ENCODE measurements at places on chromosomes 2 and 18. TPM values are rescaled to one million over a fixed set of nuclear protein-coding genes. Genes with fewer than 3 reads are reported as not detected.

- DNase-seq = no peak
Measured at GRCh38 chr2:236012155-236012554, 156.0 kb downstream of the GBX2 start.

GRCh38 chr2:133768256-133768655 is 200.0 kb upstream of the NCKAP5 start:
- DNase-seq = no peak

- DNase-seq = no peak
Measured at GRCh38 chr2:164622338-164623106, 1.2 kb upstream of the GRB14 start.

- DNase-seq = no peak
Measured at GRCh38 chr18:55442561-55442960, 145.4 kb downstream of the TCF4 start.

DNA sequence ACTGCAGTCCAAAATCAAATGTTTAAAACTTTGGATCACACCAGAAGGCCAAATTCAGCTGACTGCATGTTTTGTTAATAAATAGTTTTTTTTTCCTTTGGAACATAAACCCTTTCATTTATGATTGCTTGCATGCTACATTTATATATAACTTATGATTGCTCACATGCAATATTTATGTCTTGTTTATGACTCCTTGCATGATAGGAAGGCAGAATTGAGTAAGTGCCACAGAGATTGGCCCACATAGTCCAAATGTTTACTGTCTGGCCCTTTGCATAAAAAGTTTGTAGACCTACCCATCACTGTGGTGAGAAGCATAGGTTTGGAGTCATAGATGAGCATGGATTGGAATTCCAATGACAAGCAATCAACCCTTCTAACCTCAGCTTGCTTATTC is 30.8 kb downstream of the WDFY1 start:
- DNase-seq = no peak

DNA sequence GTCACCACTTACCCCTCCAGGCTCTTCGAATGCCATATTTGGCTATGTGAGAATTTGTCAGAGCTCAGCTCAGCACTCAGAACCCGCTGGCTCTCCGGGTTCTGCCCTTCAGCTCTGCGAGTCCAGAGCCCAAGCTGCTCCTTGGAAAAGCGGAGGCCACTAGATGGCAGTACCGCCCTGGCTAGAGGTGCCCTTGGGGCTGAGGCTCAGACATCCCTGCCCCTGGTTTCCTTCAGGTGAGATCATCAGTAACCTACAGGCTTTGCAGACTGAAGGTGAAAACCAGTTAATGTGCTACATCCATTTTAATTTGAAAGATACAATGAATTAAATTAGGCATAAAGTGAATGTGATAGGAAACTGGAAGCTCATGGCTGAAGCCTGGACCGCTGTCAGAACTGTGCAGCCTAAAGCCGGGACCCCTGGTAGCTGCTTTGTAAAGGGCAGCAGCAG is 285.6 kb downstream of the AGAP1 start:
- DNase-seq = peak; percentile 77

DNA sequence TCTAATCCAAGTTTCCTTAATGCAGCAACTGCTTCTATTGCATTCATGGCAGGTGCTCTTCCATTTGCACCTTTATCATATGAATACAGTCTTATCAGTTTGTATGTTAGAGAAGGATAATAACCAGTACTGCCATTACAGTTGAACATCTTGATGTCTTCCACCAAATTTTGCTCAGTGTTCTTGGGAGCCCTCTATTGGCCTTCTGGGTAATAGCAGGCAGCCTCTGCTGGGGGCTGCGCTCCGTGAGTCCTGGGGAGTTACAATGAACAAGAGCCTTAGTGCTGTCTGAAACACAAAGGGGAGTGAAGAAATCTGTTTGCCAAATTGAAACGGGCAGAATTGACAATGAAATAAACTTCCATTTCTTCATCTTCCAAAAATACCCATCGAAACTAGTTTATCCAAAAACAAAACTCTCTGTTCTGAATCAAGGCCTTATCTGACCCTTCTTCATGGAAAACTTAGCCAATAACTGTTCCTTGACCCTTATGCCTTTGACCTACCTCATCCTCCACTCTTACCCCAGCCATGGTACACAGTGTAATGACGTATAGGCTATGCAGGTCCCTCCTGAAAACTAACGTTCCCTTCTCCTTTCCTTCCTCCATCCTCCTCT is 79.9 kb downstream of the ALK start:
- no peak for DNase-seq

GRCh38 chr2:128379021-128380015 is 60.6 kb upstream of the HS6ST1 start:
- peak; percentile 52 for DNase-seq

GRCh38 chr2:84619794-84620371 is 103.6 kb downstream of the DNAH6 start:
- DNase-seq = no peak

DNA sequence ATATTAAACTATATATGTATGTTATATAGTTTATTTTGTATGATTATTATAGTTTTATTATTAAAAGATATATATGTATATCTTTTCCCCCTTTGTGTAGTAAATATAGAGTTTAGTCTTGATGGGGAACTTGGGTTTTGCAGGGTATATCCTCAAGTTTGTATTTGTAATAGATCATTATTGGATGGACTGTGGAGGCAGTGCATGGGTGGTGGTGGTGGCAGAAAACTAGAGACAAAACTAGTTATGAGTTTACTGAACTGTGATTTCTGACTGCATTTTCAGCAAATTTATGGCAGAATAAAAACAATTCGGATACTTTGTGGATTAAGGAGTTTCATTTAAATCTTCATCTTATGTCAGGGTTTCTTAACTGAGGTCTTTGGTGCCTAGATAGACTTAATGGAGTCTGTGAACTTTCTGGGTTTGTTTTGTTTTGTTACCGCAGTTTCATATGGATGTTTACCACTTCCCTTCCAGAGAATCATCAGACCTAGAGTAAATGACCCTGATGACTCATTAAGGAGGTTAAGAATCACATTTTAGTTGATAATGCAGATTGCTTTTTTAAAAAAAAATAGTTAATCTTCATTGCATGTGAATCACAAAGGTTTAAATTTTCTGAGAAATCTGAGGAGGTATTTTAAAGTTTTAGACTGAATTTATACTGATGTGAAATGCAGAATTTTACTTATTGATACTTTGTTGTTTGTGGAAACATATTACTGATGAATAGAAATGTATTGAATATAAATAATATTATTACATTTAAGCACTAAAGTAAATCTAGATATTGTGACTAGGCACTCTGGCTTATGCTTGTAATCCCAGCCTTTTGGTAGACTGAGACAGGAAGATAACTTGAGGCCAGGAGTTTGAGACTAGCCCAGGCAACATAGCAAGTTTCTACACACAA is 14.5 kb downstream of the EPC2 start:
- DNase-seq = no peak

DNA sequence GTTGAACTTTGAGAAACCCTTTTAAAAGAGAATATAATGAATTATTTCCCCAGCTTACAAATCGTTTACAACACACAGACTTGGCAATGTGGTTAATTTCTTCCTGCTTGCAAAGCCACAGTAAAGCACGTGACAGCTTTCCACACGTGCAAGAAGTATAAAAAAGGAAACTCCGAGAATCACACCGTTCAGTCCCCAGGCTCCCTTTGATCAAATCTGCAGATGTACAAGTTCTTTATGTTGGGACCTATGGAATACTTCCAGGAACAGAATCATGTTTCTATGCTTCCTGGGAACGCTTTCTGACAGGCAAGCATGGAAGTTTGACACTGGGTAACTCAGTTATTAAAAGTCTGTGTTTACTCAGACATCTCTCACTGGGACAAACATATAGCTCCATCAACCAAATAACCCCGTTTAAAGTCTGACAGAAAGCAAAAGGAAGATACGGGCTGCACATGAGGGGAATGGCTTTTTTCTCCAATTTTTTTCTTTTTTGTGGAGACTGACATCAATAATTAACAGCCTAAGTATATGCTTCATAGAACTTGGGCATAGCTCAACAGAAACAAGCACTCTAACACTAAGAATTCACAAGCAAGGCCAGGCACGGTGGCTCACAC is 134.8 kb downstream of the EIPR1 start:
- DNase-seq = peak; percentile 15

DNA sequence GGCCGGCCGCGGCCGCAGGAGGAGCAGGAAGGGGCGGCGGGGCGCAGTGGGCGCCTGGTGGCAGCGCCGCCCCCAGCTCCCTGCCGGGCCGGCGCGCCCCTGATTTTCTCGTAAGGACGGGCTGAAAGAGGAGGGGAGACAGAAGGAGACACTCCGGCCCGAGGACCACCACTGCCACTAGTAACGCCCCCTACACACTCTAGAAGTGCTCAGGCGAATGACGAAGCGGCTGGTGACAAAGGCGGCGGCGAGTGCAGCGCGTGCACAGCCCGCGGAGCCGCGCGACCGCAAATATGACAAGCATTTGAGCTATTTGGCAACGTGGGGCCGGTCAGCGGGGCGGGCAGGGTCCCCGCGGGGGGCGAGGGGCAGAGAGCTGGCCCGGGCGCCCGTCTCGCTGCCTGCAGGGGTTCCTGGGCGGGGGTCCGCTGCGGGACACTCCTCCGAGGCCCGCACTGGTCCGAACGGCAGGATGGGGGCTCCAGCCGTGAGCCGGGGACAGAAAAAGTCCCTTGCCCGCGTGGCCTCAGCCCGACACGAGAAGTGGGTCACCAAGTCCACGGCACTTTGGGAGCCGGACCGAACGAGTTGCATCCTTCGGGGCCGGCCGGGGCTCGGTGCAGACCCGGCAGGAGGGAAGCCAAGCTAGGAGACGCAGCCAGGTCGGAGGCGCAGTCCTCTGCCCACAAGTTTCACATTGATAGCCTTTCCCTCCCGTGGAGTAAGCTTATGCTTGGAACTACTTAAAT is 524 bp upstream of the SERTAD2 start:
- peak; percentile 92 for DNase-seq

DNA sequence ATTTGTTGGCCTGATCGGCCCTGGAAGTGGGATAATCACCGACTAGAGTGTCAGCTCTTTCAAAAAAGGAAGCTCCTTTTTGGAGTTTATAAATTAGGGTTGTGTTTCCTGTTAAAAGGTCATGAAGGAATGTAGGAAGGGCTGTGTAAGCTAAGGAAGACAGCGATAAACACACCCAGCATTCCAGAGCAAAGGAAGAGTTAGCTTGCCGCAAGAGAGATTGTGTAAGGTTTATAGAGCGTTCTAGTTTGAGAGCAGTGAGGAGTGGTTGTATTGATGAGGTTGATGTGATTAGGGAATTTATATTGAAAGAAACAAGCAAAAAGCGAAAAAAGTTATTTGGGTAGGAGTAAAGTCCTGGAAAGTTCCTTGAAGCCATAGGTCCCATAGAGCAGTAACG is 3.5 kb upstream of the ILKAP start:
- no peak for DNase-seq

DNA sequence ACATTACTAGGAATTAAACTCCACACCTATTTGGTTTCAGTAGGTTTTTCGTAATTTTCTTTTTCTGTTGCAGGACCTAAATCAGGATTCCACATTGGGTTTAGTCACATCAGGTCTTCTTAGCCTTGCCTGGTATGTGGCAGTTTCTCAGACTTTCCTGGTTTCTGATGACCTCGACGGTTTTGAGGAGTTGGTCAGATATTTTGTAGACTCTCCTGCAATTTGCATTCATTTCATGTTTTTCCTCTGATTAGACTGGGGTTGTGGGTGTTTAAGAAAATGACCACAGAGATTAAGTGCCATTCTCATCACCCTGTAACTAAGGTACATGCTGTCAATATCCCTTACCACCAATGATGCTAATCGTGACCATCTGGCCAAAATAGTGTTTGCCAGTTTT is 97.3 kb upstream of the ST6GAL2 start:
- no peak for DNase-seq

DNA sequence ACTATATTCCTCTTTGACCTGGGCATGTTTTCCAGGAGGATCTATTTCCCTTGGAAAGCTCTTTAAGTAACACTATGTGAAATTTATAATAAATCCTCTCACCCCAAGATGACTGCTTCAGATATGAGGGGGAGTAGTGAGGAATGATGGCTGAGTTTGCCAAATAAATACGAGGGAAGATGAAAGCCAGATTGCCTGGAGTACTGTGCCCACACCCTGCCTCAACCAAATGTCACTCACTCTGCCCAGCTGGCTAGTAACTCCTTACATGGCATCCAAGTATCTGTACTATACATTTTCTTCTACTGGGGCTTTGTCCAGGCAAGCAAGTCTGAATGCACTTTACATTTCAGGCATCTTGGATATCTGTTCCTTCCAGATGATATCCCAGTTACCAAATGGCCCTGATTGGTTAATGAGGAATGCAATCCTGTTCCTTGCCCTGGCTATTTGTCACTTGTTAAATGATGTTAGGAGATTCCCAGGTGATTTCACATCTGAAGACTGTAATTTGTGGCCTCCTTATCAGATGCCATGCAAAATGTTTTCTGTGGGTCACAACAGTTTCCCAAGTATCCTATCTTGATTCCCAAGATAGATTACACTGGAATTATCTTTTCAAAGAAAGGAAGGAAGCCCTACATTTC is 191.8 kb downstream of the IKZF2 start:
- DNase-seq = no peak

DNA sequence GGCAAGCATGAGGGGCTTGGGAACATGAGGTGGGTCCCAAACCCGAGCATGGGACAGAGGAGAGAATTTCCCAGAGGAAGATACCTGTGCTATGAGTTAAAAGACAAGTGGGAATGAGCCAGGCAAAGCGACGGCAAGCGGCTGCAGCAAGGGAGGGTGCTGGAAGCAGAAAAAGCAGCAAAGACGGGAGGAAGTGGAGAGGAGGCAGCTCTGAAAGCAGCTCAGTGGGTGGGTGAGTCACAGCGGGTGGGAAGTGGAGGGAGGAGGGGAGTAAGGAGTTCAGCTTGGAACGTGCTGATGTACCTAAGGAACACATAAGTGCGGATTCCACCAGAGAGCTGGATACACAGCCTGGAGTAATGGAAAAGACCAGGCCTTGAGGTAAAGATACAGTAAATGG is 41.4 kb downstream of the THUMPD2 start:
- DNase-seq = no peak

Gene CIB4
- 2.2 TPM for total RNA-seq

Gene TDRD15
- total RNA-seq = not detected

Gene C1QL2
- not detected for total RNA-seq

Gene ANKRD30B
- 0.07 TPM for total RNA-seq

Gene ZSWIM2
- not detected for total RNA-seq

Gene COL4A4
- 30.4 TPM for total RNA-seq

Gene RBM45
- 12.6 TPM for total RNA-seq

Gene RPS27A
- 493 TPM for total RNA-seq

Gene RAB17
- total RNA-seq = 11.9 TPM

Gene ALPG
- total RNA-seq = not detected

Gene FNDC4
- 35.3 TPM for total RNA-seq

Gene FEZ2
- total RNA-seq = 81.8 TPM

Gene XIRP2
- not detected for total RNA-seq

Gene ITGB6
- not detected for total RNA-seq

Gene NEU4
- 0.28 TPM for total RNA-seq

Data from adrenal gland (tissue), 19 donors.